ENCODE measurements at places on chromosomes 2 and 18. TPM values are rescaled to one million over a fixed set of nuclear protein-coding genes. Genes with fewer than 3 reads are reported as not detected.

Gene GCC2
- polyA plus RNA-seq, result 2.7 TPM

Gene CLEC4F
- polyA plus RNA-seq, result not detected

Gene SFT2D3
- polyA plus RNA-seq, result 4.5 TPM

Gene REG3A
- not detected for polyA plus RNA-seq

Gene KCNF1
- 0.27 TPM for polyA plus RNA-seq

Gene TAF4B
- 0.49 TPM for polyA plus RNA-seq

Gene KCNIP3
- 0.08 TPM for polyA plus RNA-seq

Gene IL1RL1
- polyA plus RNA-seq, result 32.2 TPM

DNA sequence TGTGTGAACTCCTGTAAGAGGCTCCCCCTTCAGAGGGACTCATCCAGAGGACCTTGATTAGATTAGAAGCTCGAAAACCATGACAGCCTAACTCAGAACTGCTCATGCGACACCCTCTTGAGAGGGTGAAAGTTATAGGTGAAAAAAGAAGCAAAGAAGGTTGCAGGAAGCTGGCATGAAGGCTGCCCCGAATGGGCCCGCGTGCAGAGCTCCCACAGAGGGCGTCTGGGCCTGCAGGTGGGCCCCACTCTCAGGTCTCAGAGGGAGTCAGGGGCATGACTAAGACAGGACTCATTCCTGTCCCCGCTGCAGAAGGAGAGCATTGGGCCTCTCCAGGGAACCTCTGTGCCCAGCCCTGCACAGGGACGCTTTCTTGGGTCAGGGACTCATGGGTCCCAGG is 235.4 kb downstream of the EIPR1 start:
- no peak for DNase-seq

GRCh38 chr18:8745355-8746014 is 40.1 kb downstream of the MTCL1 start:
- DNase-seq, result no peak

DNA sequence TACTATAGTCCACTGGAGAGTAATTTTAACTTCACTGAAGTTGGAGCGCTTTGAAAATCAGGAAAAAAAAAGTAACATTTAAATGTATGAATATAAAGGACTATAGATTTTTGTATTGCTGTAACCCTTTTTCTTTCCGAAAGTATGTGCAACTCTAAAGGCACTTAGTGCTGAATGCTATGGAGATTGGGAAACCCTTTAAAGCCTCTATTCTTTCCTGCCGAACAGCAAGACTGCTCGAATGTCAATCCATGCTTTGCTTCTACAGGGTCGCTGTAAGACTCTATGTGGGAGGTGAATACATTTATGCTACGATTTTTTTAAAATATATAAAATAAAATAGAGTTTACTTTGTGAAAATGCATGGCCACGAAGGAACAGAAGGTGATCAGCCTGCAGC is 825 bp downstream of the GRB14 start:
- no peak for DNase-seq

- no peak for DNase-seq
Measured at GRCh38 chr2:11896386-11896785, 150.0 kb downstream of the LPIN1 start.

DNA sequence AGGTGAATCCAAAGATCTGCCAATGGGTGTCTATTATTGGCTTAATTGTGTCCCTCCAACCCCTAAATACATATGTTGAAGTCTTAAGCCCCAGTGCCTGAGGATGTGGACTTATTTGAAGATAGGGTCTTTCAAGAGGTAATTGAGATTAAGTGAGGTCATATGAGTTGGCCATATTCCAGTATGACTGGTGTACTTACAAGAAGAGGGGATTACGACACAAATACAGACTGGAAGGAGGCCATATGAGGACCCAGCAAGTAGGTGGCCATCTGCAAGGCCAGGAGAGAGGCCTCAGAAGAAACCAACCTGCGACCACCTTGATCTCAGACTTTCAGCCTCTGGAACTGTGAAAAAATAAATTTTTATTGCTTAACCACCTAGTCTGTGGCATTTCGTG is 121.1 kb upstream of the FN1 start:
- DNase-seq, result no peak

- no peak for DNase-seq
Measured at GRCh38 chr2:28488083-28488830, 7.6 kb upstream of the PLB1 start.

GRCh38 chr2:155203178-155203577 is 504.7 kb downstream of the KCNJ3 start:
- no peak for DNase-seq

GRCh38 chr2:40289771-40290404 is 162.0 kb downstream of the SLC8A1 start:
- no peak for DNase-seq

GRCh38 chr2:28374331-28374730 is 18.3 kb upstream of the FOSL2 start:
- DNase-seq, result no peak

GRCh38 chr2:22261165-22261564 is 1123.8 kb upstream of the KLHL29 start:
- DNase-seq, result no peak

GRCh38 chr2:50943791-50944190 is 88.1 kb downstream of the NRXN1 start:
- no peak for DNase-seq

GRCh38 chr2:235095569-235095968 is 143.8 kb downstream of the SH3BP4 start:
- DNase-seq, result no peak

GRCh38 chr2:44974064-44974715 is 32.7 kb downstream of the SIX3 start:
- no peak for DNase-seq

GRCh38 chr2:123693836-123694235 is 331.3 kb upstream of the CNTNAP5 start:
- no peak for DNase-seq

DNA sequence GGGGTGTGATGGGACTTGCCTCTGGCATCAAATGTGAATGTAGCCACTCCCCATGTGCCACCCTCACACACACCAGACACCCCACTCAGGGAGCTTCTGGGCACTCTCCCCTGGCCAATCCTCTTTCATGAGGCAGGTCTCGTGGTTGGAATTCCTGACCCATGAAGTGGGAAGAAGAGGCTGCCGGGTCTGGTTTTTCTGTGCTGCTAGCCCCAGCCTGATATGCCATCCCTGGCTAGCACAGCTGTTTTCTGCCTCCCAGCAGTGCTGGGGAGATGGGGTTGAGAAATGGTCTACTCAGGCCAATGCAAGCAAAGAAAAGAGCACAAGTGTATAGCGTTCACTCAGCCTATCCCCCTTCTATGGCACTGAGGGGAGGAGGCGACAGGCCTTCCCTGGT is 1.2 kb upstream of the C2orf72 start:
- DNase-seq, result no peak

DNA sequence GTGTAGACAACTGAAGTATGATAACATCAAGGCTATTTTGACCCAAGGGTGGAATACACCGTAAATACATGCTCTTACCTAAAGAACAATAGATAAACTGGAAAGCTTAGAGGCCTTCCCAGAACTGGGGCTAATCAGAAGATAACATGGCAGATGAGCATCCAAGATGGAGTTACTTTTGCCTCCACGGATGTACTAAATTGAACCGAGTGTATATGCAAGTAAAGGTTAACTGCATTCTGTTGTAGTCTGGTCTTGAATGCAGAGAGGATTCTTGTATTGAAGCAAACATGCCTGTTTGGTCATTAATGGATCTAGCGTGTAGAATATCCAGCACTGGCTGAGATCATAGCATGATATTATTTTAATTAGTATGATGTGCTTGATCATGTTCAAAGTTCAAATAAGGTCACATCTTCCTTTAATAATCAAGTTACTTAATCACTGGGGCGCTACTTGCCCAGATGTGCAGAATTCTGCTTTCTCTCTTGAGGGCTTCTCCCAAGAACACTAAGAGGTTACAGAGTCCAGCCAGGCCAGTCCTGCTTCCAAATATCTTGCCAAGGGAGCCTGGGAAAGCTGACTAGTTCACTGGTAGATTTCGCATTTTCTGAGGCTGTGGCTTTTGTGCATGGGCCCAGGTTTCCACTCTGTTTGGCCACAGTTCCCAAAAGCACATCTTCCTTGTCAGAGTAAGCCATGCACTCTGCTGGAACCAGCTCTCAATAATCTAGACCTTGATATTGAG is 37.5 kb upstream of the ACSL3 start:
- no peak for DNase-seq

DNA sequence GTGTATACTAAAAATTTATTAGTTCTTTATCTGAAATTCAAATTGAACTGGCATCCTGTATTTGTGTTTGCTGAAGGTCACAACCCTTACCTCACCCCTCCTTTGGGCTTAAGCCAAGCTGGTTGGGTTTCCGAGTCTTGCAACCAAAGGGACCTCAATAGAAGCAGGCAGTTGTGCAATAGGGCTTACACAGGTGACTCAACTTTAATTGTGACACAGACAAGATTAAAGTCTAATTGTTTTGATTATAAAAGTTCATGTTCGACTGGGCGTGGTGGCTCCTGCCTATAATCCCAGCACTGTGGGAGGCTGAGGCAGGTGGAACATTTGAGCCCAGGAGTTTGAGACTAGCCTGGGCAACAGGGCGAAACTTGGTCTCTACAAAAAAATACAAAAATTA is 71.5 kb downstream of the RAB31 start:
- DNase-seq, result no peak

- DNase-seq, result peak; percentile 37
Measured at GRCh38 chr2:230582851-230583283, 129.8 kb upstream of the CAB39 start.

DNA sequence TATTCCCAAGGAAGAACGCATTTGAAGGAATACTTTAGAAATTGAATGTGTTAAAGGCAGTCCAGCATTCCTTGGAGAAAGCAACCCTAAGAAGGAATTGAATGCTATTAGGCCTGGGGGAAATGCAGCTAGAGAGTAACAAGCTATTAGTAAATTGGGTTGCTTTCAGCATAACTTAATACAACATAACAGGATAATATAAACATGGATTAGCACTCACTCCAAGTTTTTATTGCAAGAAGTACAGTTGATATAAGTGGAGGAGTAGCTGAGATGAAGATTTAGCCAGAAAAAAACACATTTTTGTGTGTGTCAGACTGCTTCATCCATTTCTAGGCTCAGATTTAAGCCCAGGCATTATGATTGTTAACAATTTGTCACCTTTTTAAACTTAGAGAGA is 314.6 kb downstream of the MEIS1 start:
- DNase-seq, result no peak

Measured in endothelial cell of umbilical vein (primary cell).